ENCODE measurements at places on chromosomes 7 and 10. TPM values are rescaled to one million over a fixed set of nuclear protein-coding genes. Genes with fewer than 3 reads are reported as not detected.

Gene PRSS37
- not detected for total RNA-seq

Gene HOGA1
- 0.33 TPM for total RNA-seq

Gene CALHM3
- total RNA-seq, result not detected

Gene GPR37
- total RNA-seq, result 0.76 TPM

Gene ABCC2
- 0.86 TPM for total RNA-seq

Gene NME8
- total RNA-seq, result not detected

Gene GATA3
- total RNA-seq, result 0.29 TPM

Gene PGAM1
- total RNA-seq, result 491 TPM

Gene SLC26A4
- total RNA-seq, result 4.9 TPM

Gene PSD
- not detected for total RNA-seq

Gene LIPJ
- total RNA-seq, result not detected

Gene BLNK
- not detected for total RNA-seq

Gene RSBN1L
- total RNA-seq, result 12.3 TPM

Gene KIAA1549
- 5.0 TPM for total RNA-seq

Gene UNC5B
- total RNA-seq, result 9.8 TPM

Gene HTRA1
- total RNA-seq, result 39.1 TPM

Gene PLXNA4
- total RNA-seq, result 33.2 TPM

Gene AGAP5
- total RNA-seq, result 1.6 TPM

Gene UPK3B
- total RNA-seq, result not detected

Gene ELFN1
- 0.65 TPM for total RNA-seq

Gene MSMB
- not detected for total RNA-seq

Gene CPEB3
- total RNA-seq, result 1.8 TPM

Gene AKR1C4
- not detected for total RNA-seq

Gene FBH1
- 106 TPM for total RNA-seq

Gene NXPH1
- total RNA-seq, result not detected

Gene RPP30
- 38.4 TPM for total RNA-seq

Gene HSPA12A
- total RNA-seq, result 0.29 TPM

Gene NANOS1
- 0.48 TPM for total RNA-seq

Gene IFIT1B
- total RNA-seq, result not detected

Gene FKBP6
- not detected for total RNA-seq

Gene SFXN2
- 7.1 TPM for total RNA-seq

Gene CRTAC1
- total RNA-seq, result 3.4 TPM

Gene LIPM
- not detected for total RNA-seq

Gene RASA4B
- 3.8 TPM for total RNA-seq

Gene GPR26
- not detected for total RNA-seq

Gene CPA2
- not detected for total RNA-seq

Gene CXCL12
- total RNA-seq, result 6.5 TPM

Gene ANKRD26
- total RNA-seq, result 8.2 TPM

Gene CFAP70
- 0.29 TPM for total RNA-seq

Gene SFTPD
- 0.29 TPM for total RNA-seq

Measured in vein endothelial cell (primary cell).